ENCODE measurements at places on chromosomes 16 and 17. TPM values are rescaled to one million over a fixed set of nuclear protein-coding genes. Genes with fewer than 3 reads are reported as not detected.

PTX4 gene
- not detected for total RNA-seq

SDK2 gene
- 8.1 TPM for total RNA-seq

SHISA9 gene
- 0.11 TPM for total RNA-seq

MYH1 gene
- total RNA-seq = not detected

KRT28 gene
- not detected for total RNA-seq

MPV17L gene
- 5.1 TPM for total RNA-seq

CTF1 gene
- 2.6 TPM for total RNA-seq

UTS2R gene
- not detected for total RNA-seq

HCFC1R1 gene
- 12.8 TPM for total RNA-seq

PRAC1 gene
- total RNA-seq = not detected

CDH16 gene
- total RNA-seq = not detected

DRC3 gene
- total RNA-seq = 2.1 TPM

MT1X gene
- total RNA-seq = 175 TPM

SCN4A gene
- 0.13 TPM for total RNA-seq
